ENCODE measurements at places on chromosomes 1 and 21.

- DNase-seq: no peak
Observed at GRCh38 chr1:186463511-186463910, 2.6 kb upstream of the PDC start.

GRCh38 chr1:21865943-21866706, 54.1 kb downstream of the LDLRAD2 start:
- DNase-seq: peak; percentile 94

DNA sequence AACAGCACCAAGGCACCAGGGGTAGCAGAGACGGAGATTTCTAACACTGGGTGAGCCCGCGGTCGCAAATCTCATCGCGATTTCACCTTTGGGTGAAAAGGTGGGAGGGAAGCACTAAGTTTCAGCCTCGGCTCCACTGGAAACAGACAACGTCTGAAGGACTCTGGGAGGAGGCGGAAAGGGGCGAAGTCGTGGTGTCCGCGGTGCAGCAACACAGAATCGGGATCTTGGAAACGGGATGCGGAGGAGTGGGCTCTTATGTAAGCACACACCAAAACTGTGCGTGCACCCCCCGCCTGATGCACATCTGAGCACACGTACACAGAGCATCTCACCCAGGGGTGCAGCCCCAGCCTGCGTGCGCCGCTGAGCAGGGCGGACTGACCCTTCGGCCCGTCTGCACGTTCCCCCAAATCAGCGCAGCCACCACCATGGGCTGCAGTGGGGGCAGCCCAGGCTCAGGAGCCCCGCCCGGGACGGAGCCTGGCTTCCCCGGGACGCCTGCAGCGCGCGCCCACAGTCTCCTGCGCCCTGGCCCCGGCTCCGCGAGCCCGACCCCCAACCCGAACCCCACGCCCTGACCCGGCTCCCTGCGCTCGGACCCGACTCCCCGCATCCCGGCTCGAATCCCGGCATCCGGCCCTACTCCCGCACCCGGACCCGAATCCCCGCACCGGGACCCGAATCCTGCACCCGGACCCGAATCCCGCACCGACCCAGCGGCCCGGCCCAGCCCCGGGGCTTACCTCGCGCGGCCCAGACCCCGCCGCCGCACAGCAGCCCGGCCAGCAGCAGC, 670 bp downstream of the CLSTN1 start:
- peak; percentile 20 for DNase-seq

GRCh38 chr1:46422261-46422871, 28.2 kb downstream of the FAAH start:
- DNase-seq: no peak

DNA sequence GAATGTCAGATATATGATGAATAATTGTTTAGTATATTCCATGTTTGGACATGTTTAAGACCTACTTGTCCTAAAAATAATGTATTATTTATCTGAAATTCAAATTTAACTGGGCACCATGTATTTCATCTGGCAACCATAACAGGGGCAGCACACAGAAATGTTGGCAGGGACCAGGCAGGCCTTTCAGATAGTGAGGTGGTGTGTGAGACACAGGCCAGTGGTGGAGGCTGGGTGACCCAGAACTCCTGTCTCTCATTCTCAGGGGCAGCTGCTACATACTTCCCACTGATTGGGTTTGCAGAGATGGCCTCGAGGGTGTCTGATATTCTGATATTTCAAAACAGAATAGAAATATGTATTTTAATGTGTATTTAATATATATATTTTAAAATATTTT, 1.3 kb upstream of the FASLG start:
- DNase-seq: no peak

GRCh38 chr1:42765832-42766740, 742 bp downstream of the P3H1 start:
- DNase-seq: peak; percentile 72

DNA sequence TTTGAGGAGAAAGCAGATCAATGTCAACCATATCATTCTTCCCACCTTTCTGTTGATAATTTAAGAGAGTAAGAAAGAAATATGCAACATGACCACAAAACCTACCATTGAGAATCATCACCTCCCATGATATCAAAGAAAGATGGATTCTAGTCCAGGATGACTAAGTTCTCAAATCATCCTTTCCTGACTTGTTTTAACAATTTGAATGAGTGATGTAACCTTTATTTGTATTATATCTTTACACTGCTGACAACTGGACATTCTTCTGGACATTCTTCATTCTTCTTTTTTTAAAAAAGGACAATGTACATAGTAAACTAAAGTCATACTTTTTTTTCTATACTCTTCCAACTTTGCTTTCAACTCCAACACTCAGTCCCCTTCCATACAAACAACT, 9.5 kb downstream of the PSMB4 start:
- DNase-seq: no peak

DNA sequence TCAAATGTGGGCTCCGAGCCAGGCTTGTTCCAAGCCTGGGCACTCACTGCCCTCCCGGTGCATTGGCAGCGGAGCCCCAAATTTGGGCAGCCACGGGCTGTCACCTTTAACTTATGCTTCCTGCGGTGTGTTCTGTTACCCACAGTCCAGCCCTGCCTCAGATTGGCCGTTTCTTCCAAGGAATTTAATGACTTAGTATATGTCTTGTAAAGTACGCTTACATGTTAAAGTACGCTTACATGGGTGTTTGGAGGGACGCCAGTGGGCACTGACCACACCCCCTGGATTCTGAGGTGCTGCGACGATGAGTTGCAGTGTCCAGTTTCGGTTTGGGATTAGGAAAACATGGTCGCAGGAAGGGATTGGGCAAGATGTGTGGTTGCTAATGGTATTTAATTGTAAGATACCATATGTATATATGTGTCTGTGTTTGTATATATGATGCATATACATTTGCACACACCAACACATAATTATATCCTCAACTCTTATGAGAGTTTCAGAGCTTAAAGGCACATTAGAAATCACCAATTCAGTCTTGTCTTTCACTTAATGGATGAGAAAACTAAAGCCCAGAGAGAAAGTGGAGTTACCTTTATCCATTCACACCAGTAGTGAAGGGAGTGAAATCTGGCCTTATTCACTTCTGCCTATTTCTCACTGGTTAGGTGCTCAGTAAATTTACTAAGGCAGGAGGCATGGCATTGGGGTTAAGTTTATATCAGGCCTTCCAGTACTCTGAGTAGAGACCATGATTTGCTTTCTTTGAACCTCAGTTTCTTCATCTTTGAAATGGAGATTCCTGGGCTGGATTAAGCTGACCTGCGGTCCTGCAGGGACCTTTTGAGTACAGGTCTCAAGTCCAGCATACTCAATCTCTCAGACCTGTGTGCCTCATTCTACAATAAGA, 1.0 kb downstream of the SMYD2 start:
- peak; percentile 65 for DNase-seq

DNA sequence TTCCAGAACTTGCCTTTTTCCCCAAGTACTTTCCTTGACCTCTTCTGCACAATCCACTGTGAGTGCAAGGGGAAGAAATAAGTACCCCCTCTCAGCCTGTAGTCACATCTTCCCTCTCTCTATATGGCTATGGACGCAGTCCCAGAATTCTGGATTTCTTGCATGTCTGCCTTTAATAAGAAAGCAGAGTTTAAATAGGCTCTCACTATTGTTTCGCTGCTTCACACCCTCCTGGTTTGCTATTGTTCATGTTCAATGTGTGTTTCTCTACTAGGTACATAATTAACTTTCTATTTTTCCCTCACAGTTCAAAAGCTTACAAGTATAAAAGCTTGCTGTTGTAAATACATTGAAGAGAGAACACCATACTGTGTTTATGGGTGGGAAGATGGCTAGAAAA, 181.5 kb upstream of the C1orf105 start:
- no peak for DNase-seq

DNA sequence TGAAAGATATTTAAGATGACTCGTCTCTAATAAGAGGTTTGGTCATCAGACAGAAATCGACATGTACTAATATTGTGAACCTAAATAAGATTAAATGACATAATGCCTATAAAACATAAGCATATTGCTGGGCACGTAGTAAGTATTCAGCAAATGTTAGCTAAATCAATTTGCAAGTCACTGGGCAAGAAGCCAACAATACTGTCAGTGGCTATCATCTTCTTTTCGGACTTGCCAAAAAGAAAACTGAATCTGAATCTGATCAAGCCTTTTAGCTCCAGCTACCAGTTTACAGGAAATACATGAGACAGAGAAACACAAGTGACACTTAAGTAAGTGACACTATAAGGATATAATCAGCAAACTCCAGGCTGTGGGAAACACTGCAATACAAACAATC, 46.0 kb downstream of the RPL5 start:
- peak; percentile 32 for DNase-seq

DNA sequence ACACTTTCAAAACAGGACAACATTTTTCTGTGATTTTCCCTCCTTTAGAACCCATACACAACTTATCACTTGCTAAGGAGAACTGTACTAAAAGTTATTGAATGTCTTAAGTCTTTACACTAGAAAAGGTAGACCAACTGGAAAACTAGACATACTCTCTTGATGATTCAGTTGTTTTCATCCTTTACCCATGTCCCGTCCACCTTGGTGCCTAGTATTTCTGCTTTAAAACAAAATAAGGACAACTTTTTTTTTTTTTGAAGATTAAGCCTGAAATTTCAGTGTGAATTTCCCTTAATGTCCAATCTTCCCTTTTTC, 4.5 kb downstream of the CDKN2C start:
- DNase-seq: no peak

- DNase-seq: no peak
Observed at GRCh38 chr1:96487394-96487793, 234.2 kb upstream of the PTBP2 start.

DNA sequence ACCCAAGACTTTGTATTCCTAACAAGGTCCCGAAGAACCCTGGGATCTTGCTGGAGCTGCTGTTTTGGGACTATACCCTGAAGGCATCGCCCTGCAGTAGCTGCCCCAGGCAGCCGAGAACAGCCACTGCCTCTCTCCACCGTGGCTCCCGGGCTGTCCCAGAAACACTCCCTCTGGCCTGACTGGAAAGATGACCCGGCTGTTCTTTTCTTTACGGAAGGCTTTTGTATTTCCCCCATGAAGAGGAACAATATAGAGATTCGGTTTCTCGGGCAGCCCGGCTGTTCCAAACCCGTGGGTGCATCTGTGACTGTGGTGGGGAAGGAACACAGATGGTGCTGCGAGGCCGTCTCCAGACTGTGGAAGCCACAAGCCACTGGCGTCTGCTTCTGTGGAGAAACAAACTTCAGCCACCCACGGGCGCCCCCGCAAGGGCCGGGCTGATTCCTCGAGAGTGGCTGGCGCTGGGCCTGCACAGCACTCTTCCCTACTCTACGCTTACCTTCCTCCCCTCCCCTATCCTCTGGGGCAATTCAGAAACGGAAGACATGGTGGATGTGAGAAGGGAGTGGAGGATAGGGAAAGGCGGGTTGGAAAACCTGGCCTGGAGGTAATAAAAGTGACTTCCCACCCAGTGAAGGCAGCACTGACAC, 33.7 kb upstream of the VASH2 start:
- peak; percentile 39 for DNase-seq

- no peak for DNase-seq
Observed at GRCh38 chr1:43527111-43527878, 3.4 kb upstream of the PTPRF start.

All from hematopoietic multipotent progenitor cell treated with erythropoietin and hydrocortisone succinate and interleukin-3 and kit ligand, for 6 days (in vitro differentiated cells).